Esophagus muscularis mucosa (tissue), 4 donors: ENCODE measurements at places on chromosomes 2 and 18.
A peak's percentile ranks its signal among the peaks of the same experiment; 100 is the strongest.

- no peak for DNase-seq
These were observed 207.8 kb downstream of the HDAC4 start for GRCh38 chr2:239192975-239193374.

DNA sequence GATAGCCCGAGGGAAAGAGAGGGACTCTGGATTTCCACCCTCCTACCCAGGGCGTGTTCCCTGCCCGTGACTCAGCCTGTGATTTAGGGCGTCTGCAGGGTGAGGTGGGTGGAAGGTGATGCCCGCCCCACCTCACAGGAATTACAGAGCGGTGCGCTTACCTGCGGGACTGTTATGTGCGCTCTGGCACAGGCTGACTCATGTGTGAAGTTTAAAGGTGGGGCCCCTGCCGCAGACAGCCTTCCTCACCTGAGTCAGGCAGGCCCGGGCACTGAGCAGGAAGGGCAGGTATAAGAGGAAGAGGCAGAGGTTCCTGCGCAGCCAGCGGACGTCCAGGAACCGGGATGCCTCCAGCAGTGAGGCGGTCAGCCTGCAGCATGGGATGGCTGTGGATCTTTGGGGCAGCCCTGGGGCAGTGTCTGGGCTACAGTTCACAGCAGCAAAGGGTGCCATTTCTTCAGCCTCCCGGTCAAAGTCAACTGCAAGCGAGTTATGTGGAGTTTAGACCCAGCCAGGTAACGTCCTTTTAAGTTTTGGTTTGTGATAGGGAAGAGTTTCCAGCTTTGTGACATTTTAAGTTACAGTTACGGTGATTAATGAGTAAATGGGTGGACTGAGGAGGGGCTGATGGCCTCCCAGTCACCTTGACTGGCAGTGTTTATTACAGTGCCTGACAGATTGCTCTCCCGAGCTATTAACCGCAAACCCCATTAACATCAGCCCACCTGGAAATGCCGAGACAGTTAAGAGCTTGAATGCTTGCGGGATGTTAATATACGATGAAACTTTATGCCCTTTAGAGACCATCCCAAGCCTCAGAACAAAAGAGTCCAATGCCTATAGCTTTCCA, 141.6 kb upstream of the TTC39C start:
- peak; percentile 90 for DNase-seq

- no peak for DNase-seq
These were observed 73.2 kb upstream of the NRP2 start for GRCh38 chr2:205609113-205609512.

GRCh38 chr2:232361646-232362045, 16.9 kb upstream of the ALPP start:
- DNase-seq: no peak

DNA sequence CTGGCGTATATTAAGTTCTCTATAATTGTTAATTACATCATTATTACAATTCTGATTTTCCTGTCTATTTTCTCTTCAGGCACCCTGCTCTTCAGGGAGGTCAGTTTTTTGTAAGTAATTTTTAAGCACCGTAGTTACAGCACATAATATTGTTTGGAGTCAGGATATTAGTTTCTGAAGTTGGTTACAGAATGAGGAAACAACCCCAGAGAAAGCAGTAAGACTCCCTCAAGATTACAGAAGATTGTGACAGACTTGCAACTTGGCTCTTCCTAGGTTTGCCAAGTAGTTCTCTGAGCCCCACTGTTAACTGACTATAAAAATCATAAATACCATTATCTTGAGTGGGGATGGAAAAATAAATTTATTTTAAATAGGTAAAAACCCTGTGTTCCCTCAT, 921 bp downstream of the RPE start:
- no peak for DNase-seq
